Ascending aorta (tissue), 2 donors: ENCODE measurements at places on chromosomes 16 and 17.

- DNase-seq = no peak
These were observed 30.3 kb downstream of the IRF8 start for GRCh38 chr16:85929259-85929721.

- DNase-seq = no peak
These were observed 47.1 kb downstream of the DNAH17 start for GRCh38 chr17:78529871-78530670.

DNA sequence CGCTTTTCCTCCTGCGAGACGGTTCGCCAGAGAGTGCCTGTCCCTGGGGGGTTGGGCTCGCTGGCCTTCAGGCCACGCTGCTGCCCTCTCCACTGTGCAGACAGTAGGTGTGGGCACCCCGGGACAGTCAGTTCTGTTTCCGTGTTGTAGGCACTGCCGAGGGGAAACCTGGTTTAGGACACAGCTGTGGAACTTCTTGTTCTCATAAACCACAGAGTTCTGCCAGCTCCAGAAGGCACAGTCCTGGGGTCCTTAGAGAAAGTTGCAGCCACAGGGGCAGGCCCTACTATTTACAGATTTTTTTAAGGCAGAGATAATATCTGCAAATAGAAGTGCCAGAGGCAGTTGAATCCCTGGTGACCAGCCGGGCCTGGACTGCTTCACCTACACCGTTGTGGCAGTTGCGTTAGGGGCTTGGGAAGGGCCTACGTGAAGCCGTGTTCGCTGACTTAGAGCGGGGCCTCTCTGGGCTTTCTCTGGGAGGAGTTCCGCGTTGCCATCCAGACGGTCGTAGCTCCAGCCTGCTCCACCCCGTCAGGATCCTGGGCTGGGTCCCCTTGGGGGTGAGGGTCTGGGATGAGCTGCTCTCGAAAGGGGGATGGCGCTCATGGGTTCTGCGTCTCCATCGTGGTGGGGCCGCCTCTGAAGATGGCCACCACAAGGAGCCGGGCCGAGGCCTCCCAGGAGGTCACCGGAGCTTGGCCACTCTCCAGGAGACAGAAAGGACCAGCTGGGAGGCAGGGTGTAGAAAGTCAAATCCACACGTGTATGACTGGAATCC lies 126.3 kb downstream of the BANP start:
- no peak for DNase-seq

GRCh38 chr17:62680541-62681052 lies 53.1 kb downstream of the MRC2 start:
- no peak for DNase-seq

GRCh38 chr16:86494565-86495356 lies 15.6 kb upstream of the FOXF1 start:
- no peak for DNase-seq

- DNase-seq = no peak
These were observed 23.2 kb downstream of the ZNF213 start for GRCh38 chr16:3158026-3158509.
